ENCODE measurements at places on chromosomes 3 and 15.

GRCh38 chr3:133860519-133860918 lies 35.2 kb downstream of the RAB6B start:
- DNase-seq, result no peak
- H3K27me3 ChIP-seq, result no peaks in the 10 kb centered on the region
- H3K4me3 ChIP-seq, result no peak overlapping the region

- DNase-seq, result no peak
- H3K36me3 ChIP-seq, result no peaks in the 10 kb centered on the region
- no peak overlapping the region for H3K4me3 ChIP-seq
- no peaks in the 10 kb centered on the region for H3K4me1 ChIP-seq
- H3K27me3 ChIP-seq, result no peaks in the 10 kb centered on the region
Observed at GRCh38 chr15:64949383-64950186, 37.9 kb downstream of the ANKDD1A start.

GRCh38 chr3:24263069-24263668 lies 231.5 kb downstream of the THRB start:
- H3K4me1 ChIP-seq, result no peaks in the 10 kb centered on the region
- no peaks in the 10 kb centered on the region for H3K27me3 ChIP-seq
- no peak overlapping the region for H3K4me3 ChIP-seq
- no peak for DNase-seq
- H3K36me3 ChIP-seq, result no peaks in the 10 kb centered on the region
- H3K27ac ChIP-seq, result no peak overlapping the region

- no peaks in the 10 kb centered on the region for H3K36me3 ChIP-seq
- DNase-seq, result peak; percentile 14
- no peaks in the 10 kb centered on the region for H3K4me1 ChIP-seq
- no peak overlapping the region for H3K27ac ChIP-seq
- H3K27me3 ChIP-seq, result no peaks in the 10 kb centered on the region
Observed at GRCh38 chr3:179196098-179196497, 47.9 kb downstream of the PIK3CA start.

DNA sequence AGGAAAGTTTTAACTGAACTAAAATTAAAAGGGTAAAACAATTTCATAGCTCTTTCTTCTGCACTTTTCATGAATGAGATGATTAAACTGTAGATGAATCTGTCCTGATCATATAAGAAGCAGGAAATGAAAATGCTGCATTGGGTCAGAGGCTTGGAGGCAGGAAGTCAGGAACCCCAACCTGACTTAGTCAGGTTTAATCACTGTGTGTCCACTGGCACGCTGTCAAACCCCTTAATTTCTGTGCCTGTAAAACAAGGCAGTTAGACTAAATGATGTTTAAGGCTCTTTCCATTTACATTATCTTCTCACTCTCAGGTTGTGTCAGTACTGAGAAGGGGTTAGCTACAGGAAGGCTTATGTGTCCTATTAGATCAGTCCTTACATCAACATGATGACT lies 193.3 kb upstream of the TTC14 start:
- H3K27me3 ChIP-seq, result no peaks in the 10 kb centered on the region
- H3K36me3 ChIP-seq, result no peaks in the 10 kb centered on the region
- H3K4me1 ChIP-seq, result no peaks in the 10 kb centered on the region
- DNase-seq, result no peak

GRCh38 chr3:55721716-55722484 lies 234.8 kb upstream of the WNT5A start:
- no peak overlapping the region for H3K27ac ChIP-seq
- no peaks in the 10 kb centered on the region for H3K36me3 ChIP-seq
- peaks cover 70% of the 10 kb centered on the region for H3K4me1 ChIP-seq

DNA sequence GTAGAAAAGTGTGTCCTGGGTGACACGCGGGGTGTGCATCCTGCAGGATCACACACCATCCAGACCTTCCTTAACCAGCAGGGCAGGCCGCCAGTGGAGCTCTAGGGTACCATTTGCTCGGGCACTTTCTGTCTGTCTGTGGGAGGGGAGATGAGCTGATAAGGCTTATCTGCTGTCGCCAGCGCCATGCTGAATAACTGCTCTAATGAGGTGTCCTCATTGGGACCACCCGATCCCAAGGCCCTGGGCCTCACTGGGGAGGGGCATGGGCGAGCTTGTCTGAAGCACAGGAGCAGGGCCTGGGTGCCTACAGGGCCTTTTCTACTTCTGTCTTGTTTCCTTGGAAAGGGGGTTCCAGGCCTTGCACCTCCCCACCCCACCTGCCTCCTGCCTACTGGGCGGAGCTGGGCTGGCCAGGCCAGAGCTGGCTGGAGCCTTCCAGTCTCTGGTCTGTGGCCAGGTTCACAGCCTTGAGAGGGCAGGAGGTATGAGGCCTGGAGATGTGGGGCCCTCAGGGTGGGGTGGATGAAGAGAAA lies 2.5 kb upstream of the GATA2 start:
- H3K36me3 ChIP-seq, result no peaks in the 10 kb centered on the region
- peaks cover 13% of the 10 kb centered on the region for H3K27me3 ChIP-seq
- H3K4me1 ChIP-seq, result peaks cover 10% of the 10 kb centered on the region

DNA sequence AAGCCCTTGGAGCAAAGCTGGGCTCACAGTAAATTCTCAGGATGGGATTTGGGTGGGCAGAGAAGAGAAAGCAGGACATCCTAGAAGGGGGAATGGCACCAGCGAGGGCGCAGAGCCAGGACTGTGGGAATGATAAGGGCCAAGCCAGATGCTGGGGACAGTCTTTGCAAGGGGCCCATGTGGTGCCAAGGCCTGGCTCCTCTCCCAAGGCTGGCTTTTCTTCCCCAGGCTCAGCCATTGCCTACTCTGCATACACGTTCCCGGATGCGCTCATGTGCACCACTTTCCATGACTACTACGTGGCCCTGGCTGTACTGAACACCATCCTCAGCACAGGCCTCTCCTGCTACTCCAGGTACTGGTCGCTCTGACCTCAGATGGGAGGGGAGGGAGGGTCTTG lies 24.7 kb upstream of the KIF23 start:
- no peaks in the 10 kb centered on the region for H3K36me3 ChIP-seq
- H3K4me1 ChIP-seq, result peaks cover 10% of the 10 kb centered on the region
- H3K4me3 ChIP-seq, result no peak overlapping the region
- H3K27ac ChIP-seq, result no peak overlapping the region

DNA sequence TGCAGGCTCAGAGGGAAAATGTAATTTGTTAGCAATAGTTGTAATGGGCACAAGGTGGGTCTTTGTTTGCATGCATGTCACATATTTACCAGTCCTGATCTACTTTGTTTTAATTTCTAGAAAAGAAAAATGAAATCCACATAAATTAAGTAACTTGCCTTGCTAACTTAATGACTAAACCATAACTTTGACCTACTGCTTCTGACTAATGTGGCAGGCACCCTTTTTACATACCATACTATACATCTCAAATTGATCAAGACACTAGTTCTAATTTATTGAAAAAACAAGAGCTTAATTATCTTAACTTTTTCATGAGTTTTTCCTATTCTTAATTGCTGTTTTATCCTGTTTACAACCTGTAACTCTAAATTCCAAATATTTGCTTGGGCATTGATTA lies 93.2 kb downstream of the ATP11B start:
- H3K36me3 ChIP-seq, result peaks cover 10% of the 10 kb centered on the region
- H3K27ac ChIP-seq, result no peak overlapping the region
- no peak overlapping the region for H3K4me3 ChIP-seq

- no peak overlapping the region for H3K27ac ChIP-seq
- no peaks in the 10 kb centered on the region for H3K4me1 ChIP-seq
- H3K27me3 ChIP-seq, result no peaks in the 10 kb centered on the region
- no peak overlapping the region for H3K4me3 ChIP-seq
Observed at GRCh38 chr3:11126653-11127052, 27.6 kb upstream of the HRH1 start.

GRCh38 chr15:72070817-72071447 lies 47.0 kb downstream of the MYO9A start:
- no peaks in the 10 kb centered on the region for H3K36me3 ChIP-seq
- no peaks in the 10 kb centered on the region for H3K27me3 ChIP-seq
- DNase-seq, result no peak
- H3K27ac ChIP-seq, result no peak overlapping the region

GRCh38 chr15:82709081-82709420 lies 624 bp downstream of the AP3B2 start:
- peak overlapping the region; percentile 96 for H3K4me3 ChIP-seq
- no peak overlapping the region for H3K27ac ChIP-seq
- H3K27me3 ChIP-seq, result no peaks in the 10 kb centered on the region
- H3K36me3 ChIP-seq, result no peaks in the 10 kb centered on the region
- H3K4me1 ChIP-seq, result peaks cover 8% of the 10 kb centered on the region

GRCh38 chr3:185687271-185687878 lies 101.3 kb downstream of the SENP2 start:
- no peaks in the 10 kb centered on the region for H3K27me3 ChIP-seq
- H3K36me3 ChIP-seq, result peaks cover 42% of the 10 kb centered on the region
- H3K4me1 ChIP-seq, result peaks cover 24% of the 10 kb centered on the region
- peak; percentile 70 for DNase-seq
- H3K4me3 ChIP-seq, result no peak overlapping the region

DNA sequence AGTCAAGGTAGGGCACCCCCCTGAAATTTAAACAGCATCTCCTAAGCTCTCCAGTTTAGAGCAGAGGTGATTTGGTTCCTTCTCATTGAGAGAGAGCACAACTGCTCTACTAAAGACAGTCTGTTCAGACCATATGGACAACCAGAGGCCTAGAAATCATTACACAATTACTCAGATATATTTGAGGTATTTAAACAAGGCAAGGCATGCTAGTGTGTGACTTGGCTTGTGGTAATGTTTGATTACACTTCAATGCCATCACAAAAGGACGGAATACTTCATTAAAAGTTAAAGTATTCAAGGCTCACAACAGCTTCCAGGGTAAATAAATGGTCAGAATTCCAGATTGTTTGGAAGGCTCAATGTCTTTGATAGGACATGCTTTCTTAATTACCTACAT lies 110.2 kb downstream of the LRTM1 start:
- no peak overlapping the region for H3K27ac ChIP-seq
- DNase-seq, result no peak
- H3K27me3 ChIP-seq, result peaks cover 59% of the 10 kb centered on the region
- peaks cover 13% of the 10 kb centered on the region for H3K4me1 ChIP-seq
- H3K4me3 ChIP-seq, result no peak overlapping the region

DNA sequence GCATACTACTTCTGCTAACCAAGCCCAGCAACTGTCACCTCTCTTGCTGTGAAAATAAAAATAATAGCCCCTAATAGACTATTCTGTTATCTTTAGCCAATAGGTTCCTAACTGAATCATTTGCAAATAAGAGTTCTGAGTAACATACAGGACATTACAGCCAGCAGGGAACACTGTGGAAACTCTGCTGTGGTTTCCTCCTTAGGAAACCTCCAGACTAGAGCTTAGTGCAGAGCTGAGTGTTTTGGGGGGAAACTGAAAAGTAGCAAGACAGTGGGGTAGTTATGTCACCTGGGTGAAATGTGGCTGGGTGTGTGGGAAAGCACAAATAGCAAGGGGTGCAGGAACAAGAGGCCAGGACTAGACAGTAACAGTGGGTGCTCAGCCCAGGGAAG lies 32.4 kb downstream of the DZIP1L start:
- no peaks in the 10 kb centered on the region for H3K27me3 ChIP-seq
- no peaks in the 10 kb centered on the region for H3K36me3 ChIP-seq
- DNase-seq, result no peak
- H3K4me3 ChIP-seq, result no peak overlapping the region
- H3K4me1 ChIP-seq, result no peaks in the 10 kb centered on the region
- no peak overlapping the region for H3K27ac ChIP-seq

- no peaks in the 10 kb centered on the region for H3K36me3 ChIP-seq
- H3K4me1 ChIP-seq, result peaks cover 8% of the 10 kb centered on the region
- no peak within 1 kb of the TSS for H3K27ac ChIP-seq
- H3K27me3 ChIP-seq, result no peaks in the 10 kb centered on the region
- peak within 1 kb of the TSS; percentile 63 for H3K4me3 ChIP-seq
Observed at GRCh38 chr3:51974963-51975851, at the start of gene ABHD14A. Gene ABHD14A (plus strand): TSS chr3:51975064. CDS start chr3:51975136, 72 bp downstream.

DNA sequence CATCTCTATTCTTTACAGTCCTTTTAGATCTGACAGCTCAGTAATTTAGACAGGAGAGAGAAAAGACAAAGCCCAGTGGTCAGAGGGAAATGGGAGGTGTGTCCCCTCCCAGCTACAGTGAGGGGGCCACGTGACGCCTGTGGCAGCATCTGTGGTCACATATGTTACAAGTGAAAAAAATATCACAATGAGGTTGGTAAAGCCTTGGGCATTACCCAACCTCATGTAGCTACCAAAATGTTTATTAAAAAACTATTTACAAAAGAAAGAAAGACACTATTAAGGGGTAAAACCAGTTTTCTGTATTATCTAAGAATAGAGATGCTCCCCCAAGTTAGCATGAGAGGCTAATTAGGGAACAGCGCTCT lies 42.9 kb upstream of the PLCL2 start:
- no peaks in the 10 kb centered on the region for H3K36me3 ChIP-seq
- H3K27me3 ChIP-seq, result no peaks in the 10 kb centered on the region
- DNase-seq, result no peak

DNA sequence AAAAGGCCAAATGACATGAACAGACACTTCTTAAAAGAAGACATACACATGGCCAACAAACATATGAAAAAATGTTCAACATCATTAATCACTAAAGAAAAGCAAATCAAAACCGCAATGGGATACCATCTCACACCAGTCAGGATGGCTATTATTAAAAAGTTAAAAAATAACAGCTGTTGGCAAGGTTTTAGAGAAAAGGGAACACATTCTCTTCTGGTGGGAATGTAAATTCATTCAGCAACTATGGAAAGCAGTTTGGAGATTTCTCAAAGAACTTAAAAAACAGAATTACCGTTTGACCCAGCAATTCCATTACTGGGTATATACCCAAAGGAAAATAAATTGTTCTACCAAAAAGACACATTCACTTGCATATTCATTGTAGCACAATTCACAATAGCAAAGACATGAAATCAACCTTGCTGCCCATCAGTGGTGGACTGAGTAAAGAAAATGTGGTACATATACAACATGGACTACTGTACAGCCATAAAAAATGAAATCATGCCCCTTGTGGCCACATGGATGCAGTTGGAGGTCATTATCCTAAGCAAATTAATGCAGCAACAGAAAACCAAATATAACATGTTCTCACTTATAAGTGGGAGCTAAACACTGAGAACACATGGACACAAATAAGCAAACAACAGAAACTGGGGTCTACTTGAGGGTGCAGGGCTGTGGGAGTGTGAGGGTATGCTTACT lies 190.7 kb upstream of the MCTP2 start:
- no peaks in the 10 kb centered on the region for H3K36me3 ChIP-seq
- no peak for DNase-seq
- no peaks in the 10 kb centered on the region for H3K4me1 ChIP-seq
- H3K27ac ChIP-seq, result no peak overlapping the region
- H3K4me3 ChIP-seq, result no peak overlapping the region

- H3K4me3 ChIP-seq, result no peak overlapping the region
- no peaks in the 10 kb centered on the region for H3K36me3 ChIP-seq
- H3K27ac ChIP-seq, result no peak overlapping the region
- no peak for DNase-seq
- no peaks in the 10 kb centered on the region for H3K27me3 ChIP-seq
- peaks cover 14% of the 10 kb centered on the region for H3K4me1 ChIP-seq
Observed at GRCh38 chr15:71142780-71143179, 27.5 kb downstream of the THSD4 start.

- H3K27me3 ChIP-seq, result no peaks in the 10 kb centered on the region
- peaks cover 6% of the 10 kb centered on the region for H3K4me1 ChIP-seq
- no peaks in the 10 kb centered on the region for H3K36me3 ChIP-seq
- no peak overlapping the region for H3K4me3 ChIP-seq
- DNase-seq, result no peak
- H3K27ac ChIP-seq, result no peak overlapping the region
Observed at GRCh38 chr3:58214484-58215316, 3.9 kb upstream of the DNASE1L3 start.

- no peak overlapping the region for H3K27ac ChIP-seq
- H3K27me3 ChIP-seq, result no peaks in the 10 kb centered on the region
Observed at GRCh38 chr15:59413577-59413976, 24.4 kb upstream of the FAM81A start.

All from A673 (cell line).